Activated T-helper 1 cell treated with Interleukin-2 at 50 U/mL for 16 hours (primary cell): ENCODE measurements at places on chromosomes 6 and 20.

GRCh38 chr6:92124200-92124651 lies 1295.1 kb downstream of the EPHA7 start:
- DNase-seq: no peak

GRCh38 chr6:49913636-49914375 lies 47.5 kb upstream of the CRISP1 start:
- DNase-seq: no peak

GRCh38 chr6:143141442-143141841 lies 80.8 kb downstream of the AIG1 start:
- DNase-seq: no peak

GRCh38 chr20:54596651-54597050 lies 121.3 kb downstream of the DOK5 start:
- no peak for DNase-seq

DNA sequence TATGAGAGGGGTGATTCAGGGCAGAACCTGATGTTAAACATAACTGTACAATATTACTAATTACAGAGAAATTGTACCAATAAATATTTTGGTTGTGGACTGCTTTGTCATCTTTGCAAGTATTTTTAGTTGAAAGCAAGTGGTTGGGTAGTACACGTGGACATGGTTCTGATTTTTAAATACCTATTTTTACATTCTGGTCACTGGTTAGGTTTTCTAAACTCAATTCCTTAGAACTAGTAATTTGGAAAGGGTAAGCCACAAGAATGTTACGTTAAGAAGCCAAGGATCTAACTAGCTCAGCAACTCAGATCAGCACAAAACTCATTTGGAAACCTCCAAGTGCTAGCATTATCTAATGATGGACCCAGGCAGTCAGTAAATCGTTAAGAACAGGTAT lies 2.7 kb downstream of the EPB41L2 start:
- DNase-seq: no peak

GRCh38 chr20:21302664-21303060 lies 469 bp upstream of the XRN2 start:
- DNase-seq: no peak

GRCh38 chr6:31162463-31163165 lies 4.2 kb downstream of the TCF19 start:
- DNase-seq: no peak

DNA sequence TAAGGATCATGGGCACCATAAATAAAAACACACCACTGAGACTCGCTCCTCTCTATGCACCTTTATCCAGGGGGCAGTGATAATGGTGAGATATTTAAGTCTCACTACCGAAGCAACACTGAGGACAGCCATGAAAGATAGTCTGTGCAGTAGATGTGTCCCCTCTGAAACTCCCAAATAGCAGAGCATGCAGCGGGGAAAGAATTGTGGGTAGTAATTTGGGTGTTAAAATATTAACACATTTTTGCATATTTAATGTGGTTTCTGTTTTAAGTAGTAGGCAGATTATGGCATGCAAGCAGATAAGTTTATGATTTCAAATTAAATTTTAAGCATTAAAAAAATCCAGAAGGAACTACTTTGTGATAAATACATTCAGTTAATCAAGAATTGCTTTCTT lies 82.7 kb downstream of the CTNNBL1 start:
- DNase-seq: no peak

- DNase-seq: no peak
Observed at GRCh38 chr20:44664131-44664530, 12.6 kb upstream of the ADA start.

DNA sequence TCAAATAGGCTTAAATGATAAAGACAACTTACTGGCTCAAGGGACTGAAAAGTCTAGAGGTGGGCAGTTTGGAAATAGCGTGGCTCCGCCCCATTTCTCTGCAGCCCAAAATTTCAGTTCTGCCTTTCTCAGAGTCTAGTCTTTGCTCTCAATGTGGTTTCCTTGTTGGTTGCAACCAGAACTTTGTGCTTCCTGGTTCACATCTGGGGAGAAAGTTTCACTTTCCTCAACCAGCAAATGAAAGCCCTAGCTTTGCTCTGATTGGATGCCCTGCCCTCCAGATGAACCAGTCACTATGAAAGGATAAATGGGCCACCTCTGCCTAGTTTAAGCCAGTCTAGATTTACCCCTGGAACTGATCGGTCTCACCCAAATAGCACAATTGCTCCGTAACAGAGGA lies 14.9 kb downstream of the SYCP2L start:
- DNase-seq: no peak

- DNase-seq: no peak
Observed at GRCh38 chr20:37200926-37201826, 21.8 kb upstream of the MROH8 start.

DNA sequence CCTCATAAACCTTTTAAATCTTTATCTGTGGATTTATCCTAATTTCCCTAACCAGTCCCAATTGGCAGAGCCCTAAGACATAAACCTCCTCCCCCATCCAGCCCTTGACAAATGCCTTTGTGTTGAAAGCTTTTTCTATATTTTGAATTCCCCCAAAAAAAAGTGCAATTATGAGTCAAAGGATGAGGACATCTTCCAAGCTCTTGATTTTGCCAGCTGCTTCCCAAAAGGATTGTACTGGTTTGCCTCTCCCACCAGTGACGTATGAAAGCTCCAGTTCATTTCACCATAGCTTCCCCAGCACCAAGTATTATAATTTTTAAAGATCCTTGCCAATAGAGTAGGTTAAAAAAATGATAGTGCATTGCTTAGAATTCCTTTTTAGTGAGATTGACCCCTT lies 38.9 kb downstream of the SIRPA start:
- DNase-seq: no peak

GRCh38 chr6:32816746-32817204 lies at the start of gene HLA-DOB:
Gene HLA-DOB (minus strand): TSS chr6:32817002. CDS start chr6:32816951, 51 bp downstream.
- DNase-seq: no peak

DNA sequence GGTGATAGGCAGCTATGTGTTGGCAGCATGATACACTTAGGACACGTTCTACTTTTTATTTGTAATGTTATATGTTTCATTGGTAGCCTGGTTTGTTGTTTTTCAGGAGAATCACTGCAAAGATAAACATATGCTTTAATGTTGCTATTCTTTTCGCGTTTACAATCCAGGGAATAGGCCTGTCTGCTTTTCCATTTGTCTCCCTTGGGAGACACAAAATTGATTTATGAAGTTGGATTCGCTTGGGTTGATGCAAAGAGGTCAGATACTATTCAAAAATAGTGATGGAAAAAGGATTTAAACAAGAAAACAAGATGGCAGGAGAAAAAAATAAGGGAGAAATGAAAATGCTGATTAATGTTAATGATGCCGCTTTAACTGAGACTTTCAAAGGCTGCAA lies 179.5 kb upstream of the SOX4 start:
- no peak for DNase-seq

DNA sequence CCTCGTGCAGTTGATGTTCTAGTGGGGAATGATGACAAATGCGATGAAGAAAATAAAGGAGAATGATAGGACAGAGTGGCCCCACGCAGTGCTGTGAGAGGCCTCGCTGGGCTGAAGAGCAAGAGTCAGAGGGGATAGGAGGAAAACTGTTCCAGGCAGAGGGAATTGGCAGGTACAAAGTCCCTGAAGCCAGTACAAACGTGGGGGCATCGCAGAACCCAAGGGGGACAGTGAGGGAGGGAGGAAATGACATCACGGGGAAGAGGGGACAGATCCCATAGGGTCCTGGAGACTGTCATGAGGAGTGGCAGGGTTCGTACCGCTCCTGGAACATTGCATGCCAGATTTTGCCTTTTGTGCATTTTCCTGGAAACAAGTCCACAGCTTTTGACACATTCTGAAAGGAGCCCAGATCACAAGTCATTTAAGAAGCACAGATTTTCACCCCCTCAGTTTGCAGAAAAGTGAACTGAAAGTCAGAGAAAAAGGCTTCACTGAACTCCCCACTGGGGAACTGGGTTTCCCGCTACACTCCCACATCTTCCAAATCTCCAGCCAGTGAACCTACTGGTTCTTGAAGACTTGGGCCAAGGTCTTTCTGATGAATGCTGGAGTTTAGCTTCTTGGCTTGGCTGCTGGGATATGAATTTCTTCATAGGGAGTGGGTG lies 77.0 kb downstream of the SULF2 start:
- DNase-seq: no peak

GRCh38 chr20:19739351-19739750 lies 18.7 kb upstream of the RIN2 start:
- DNase-seq: no peak

DNA sequence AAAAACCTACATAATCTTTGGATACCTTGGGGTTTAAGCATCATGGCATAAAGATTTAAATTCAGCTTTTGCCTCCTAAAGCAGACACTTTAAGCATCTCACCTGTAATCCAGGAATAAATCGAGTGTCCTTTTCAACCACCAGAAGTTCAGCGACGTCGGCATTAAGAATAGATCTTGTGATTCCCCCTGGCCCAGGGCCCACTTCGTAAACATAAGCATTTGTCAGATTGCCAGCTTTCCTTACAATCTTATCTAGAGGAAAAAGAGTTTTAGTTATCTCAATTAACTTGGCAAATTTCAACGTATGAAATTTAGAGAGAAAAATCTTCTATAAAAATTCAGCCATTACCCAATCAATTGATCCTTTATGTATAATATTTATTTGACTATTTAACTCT lies 3.2 kb downstream of the TFB1M start:
- no peak for DNase-seq

- DNase-seq: no peak
Observed at GRCh38 chr6:130756824-130757223, 70.4 kb upstream of the SMLR1 start.

DNA sequence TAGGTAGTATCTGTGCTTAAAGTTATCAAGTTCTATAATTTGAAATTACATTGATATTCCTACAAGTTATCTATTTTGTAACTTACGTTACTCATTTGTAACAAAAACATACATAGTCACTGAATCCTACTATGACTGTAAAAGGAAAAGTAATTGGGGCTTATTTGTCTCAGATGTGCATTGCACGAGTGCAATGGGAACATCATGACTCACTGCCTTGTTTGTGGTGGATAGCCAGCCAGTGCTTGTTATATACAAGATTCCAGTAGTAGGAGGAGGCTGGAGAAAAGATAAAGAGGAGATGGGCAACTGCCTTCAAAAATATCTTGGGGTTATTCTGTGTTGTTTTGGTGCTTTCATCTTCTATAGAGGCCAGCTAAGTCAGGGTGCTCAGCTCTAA lies 164.1 kb downstream of the RNF144B start:
- DNase-seq: no peak

DNA sequence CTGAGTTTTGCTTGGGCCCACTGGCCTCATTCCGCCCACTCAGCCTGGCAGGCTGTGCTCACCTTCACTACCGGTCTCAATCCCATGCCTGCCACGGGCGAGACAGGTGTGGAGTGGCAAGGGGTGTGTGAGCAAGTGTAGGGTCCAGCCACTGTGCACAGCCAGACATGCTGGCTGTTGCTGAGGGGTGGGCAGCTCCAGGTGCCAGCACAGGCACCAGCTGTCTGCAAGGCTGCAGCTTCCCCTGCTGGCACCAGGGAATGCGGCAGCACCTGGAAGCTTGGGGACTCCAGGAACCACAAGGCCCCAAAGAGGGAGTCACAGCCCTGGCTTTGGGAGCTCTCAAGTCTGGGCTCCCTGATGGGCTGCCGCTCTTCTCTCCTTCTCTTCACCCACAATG lies 372.7 kb downstream of the CBLN4 start:
- no peak for DNase-seq

- no peak for DNase-seq
Observed at GRCh38 chr6:110589865-110590513, 113.6 kb upstream of the SLC22A16 start.

DNA sequence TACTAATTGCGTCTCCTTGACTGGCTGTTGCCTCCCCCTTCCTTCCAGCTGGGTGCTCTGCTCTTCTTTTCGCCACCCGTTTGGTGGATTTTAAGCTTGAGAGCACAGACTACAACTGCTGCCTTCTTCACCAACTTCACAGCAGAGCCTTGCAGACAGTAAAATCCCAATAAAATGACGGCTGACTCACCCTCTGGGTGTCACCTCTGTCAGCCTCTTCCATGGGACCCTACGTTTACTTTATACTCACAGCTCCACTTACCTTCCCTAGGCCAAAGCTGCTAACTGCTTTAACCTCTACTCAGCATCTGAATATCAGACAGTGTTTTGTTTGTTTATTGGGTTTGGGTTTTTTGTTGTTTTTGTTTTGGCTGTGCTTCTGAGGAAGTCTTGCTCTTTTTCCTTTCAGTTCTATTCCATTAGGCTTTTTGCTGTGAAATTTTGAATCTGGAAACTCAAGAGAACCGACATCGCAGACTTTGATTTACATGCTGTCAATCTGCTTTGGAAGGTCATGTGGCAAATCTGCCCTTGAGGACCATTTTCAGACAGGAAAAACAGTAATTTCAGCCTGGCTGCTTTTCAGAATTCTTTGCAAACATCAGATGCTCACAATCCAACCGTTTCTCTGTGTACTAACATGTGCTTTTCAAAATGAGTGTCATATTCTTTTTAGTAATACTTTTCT lies 2.4 kb downstream of the AGPAT4 start:
- no peak for DNase-seq

- no peak for DNase-seq
Observed at GRCh38 chr20:62236200-62236599, 2.1 kb upstream of the OSBPL2 start.

- DNase-seq: no peak
Observed at GRCh38 chr6:108714101-108714765, 134.0 kb upstream of the ARMC2 start.

- DNase-seq: no peak
Observed at GRCh38 chr20:24309596-24309995, 159.8 kb upstream of the SYNDIG1 start.

- no peak for DNase-seq
Observed at GRCh38 chr20:11101243-11101642, 427.4 kb upstream of the JAG1 start.

- no peak for DNase-seq
Observed at GRCh38 chr6:109059153-109059552, 35.5 kb downstream of the SESN1 start.

DNA sequence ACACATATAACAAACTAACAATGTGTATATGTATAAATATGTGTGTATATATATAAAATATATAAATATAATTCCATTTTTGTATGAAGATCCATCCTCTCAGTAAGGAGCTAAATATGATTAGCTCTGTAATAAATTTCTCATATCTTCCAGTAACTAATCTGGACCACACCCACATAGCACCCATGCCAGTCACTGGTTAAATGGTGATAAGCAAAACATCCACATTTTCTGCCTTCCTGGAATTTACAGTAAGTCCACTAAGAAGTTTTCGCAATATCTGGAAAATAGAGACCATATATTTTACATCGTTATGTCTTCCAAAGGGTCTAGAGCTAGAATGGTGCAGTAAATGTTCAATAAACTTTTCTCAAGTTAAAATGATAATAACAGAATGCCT lies 151.5 kb upstream of the STMND1 start:
- no peak for DNase-seq

DNA sequence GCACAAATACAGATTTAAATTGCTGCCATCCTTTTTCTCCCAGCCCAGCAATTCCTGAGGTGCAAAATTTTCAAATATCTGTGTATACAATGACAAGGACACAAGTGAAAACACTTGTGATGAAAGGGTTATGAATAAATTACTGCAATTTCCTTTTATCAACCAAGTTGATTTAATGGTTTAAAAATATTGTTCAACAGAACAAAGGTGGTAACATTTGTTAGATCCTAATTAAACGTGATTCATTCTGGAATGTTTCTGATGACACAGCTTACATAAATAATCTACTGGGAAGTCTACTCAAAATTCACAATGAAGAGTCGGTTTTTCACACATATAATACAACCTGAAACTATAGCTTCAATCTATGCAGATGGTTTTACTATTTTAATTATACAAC lies 17.1 kb downstream of the B4GALT5 start:
- no peak for DNase-seq
